ENCODE measurements at places on chromosomes 7 and 10.

DNA sequence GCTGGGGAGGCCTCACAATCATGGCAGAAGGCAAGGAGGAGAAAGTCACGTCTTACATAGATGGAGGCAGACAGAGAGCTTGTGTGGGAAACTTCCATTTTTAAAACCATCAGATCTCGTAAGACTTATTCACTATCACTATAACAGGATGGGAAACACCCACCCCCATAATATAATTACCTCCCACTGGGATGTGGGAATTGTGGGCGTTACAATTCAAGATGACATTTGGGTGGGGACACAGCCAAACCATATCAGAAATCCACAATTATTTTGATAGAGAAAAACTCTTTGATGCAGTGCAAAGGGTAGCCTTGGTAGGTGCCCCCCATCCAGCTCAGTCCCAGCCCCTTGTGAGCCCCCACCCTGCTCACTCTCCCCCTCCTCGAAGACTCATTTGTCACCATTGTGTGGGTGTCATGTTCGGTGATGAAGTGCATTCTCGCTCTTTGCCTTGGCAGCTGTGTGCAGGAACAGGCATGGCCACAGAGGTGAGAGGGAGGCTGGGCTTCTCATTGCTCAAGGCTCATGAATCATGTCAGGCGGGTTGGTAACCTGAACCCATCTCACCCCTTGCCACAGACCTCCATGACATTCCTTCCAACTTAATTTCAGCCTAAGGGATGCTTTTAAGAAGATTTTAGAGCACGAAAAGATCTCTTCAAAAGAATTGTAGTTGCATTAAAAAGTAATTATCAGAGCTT, 75.9 kb downstream of the BUB3 start:
- DNase-seq: no peak

- no peak for DNase-seq
Observed at GRCh38 chr10:100368721-100369120, 21.7 kb downstream of the SCD start.

DNA sequence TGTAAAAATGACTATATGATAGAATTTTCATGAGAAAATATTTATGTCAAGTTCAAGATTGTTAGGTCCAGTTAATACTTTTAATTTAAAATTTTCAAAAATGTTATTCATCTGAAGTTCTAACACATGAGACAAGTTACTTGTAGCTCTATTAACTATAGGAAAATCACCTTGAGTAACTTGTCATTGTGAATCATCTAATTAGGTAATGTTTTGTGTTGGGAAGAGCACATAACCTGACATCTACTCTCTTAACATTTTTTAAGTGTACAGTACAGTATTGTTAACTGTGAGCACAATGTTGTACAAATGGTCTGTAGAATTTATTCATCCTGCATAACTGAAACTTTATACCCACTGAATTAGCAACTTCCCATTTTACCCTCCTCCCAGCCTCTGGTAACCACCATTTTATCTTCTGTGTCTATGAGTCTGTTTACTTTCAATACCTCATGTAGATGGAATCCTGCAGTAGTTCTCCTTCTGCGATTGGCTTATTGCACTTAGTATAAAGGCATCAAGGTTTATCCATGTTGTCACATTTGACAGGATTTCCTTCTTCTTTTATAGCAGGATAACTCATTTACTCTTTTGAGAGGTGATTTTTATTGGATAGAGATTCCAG, 54.6 kb downstream of the ARL4A start:
- DNase-seq: no peak

GRCh38 chr7:99267481-99267840, 5.2 kb upstream of the MYH16 start:
- no peak for DNase-seq

GRCh38 chr7:117143066-117143465, 179.8 kb downstream of the WNT2 start:
- no peak for DNase-seq

- DNase-seq: no peak
Observed at GRCh38 chr7:46811529-46811928, 770.4 kb downstream of the TNS3 start.

DNA sequence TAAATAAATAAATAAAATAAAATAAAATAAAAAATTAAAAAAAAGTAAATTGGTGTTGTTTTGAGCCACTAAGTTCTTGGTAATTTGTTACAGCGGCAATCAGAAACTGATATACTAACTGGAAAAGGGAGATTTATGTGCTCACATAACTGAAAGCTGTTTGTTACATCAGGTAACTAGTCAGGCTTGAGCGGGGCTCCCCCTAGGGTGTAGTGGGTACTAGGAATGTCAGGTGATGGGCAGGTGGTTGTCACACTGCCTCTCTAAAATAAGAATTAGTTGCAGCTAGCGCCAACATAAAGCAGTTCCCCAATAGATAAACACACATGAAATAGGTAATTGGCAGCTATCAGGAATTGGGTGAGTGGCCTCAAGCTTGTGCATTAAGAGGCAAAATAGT, 1336.9 kb downstream of the XPNPEP1 start:
- no peak for DNase-seq

DNA sequence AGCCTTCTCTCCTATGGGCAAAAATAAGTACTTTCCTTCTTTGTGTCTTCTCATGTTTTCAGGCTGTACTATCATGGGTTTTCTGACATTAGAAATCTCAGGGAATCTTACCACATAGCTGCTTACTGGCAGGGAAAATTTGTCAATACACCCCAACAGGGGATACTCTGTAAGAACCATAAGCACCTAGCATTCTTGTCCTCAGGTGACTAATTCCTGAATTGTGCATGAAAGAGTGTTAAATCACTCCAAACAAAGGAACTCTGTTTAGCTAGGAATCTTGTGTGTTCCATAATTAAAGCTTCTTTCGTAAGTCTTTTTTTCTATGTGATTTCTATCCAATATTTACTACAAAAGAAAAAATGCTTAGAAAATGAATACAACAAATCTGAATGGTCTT, 206.7 kb upstream of the POT1 start:
- no peak for DNase-seq

DNA sequence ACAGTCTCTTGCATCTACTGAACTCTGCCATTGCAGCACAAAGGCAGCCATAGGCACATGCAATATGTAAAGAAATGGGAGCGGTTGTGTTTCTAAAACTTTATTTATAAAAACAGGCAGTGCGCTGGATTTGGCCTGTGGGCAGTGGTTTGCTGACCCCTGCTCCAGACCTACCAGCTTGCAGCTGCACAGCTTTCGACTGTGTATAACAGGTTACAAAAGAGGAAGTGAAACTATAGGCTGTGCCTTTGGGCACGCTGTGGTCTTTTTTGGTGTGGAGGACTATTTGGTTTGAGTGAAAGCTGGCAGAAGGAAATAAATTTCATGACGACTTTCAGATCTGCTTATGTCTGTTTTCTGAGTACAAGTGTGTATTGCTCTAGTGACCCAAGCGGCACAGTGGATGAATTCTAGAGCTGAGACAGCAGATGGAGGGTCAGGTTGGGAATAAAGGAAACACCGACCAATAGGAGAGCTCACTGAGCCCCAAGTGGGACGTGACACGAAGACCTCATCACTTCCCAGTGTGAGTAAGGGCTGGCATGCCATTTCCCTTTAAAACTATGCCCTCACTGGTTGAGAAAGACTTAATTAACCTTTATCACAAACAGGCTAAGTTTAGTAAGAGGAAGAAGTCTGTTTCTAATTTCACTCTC, 152.7 kb downstream of the ANK3 start:
- DNase-seq: no peak

GRCh38 chr7:14598978-14599377, 303.6 kb downstream of the DGKB start:
- DNase-seq: no peak

DNA sequence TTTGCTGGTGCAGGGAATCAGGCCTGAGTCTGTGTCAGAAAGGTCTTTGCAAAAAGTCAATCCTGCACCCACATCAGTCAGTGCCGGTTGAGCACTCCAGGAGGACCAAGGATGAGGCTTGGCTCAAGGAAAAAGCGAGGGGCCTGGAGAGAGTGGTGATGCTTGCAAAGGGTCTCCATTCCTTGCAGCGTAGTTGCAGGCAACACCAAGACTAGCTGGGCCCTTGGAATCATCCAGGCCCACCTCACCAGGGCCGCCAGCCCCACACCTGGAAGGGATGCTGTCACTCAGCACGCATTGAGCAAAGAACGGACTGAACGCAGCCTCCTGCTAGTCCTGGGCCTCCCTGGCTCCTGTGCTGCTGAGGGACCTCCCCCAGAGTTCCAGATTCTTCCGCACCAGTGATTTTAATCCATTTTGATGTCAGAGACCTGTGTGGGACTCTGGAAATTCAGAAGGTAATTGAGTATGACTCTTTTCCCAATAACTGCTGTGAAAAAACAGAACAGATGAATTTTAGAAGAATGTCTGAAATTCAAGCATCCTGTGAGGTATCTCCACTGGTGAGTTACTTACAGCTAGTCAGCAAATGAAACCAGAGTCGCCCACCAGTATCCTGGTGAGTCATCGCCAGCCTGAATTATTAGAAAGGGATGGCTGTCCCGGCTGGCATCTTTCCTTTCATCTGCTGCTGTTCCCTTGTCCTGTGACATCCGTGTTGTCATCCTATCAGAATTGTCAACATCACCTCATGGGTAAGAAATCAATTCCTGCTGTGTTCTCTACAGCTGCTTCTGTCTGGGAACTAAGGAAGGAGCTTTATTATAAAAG, 150.8 kb upstream of the NPS start:
- DNase-seq: no peak

- no peak for DNase-seq
Observed at GRCh38 chr7:25124465-25125136, 459 bp downstream of the CYCS start.

DNA sequence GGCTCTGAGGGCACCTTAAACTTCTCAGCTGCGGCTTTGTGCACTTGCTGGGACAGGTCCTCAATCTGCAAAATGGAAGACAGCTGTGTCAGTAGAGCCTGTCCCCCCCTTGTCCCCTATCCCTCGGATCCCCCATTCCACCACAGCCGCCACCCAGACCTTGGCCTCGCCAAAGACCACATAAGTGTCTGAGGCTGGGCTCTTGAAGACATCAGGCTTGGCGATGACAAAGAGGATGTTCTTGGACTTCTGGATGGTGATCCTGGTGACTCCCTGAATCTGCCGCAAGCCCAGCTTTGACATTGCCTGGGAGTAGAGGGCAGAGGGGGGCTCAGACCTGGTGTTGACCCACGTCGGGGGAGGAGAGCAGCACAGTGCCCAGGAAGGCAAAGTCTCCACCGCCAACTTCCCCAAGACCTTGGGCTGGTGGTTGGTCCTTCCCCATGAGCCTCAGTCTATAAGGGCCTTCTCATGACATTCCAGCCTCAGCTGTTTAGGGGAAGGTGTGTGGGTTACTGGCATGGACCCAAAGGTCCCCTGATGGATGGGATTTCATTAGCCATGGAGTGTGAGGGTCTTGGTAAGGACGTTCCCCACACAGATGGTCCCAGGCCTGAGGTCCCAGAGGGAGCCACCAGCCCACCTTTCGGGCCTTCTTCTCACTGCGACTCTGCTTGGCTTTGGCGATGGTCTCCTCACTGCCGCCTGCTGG, 7.7 kb downstream of the NACAD start:
- DNase-seq: no peak

GRCh38 chr10:90999512-91000172, 78.8 kb upstream of the ANKRD1 start:
- no peak for DNase-seq

GRCh38 chr7:3437467-3437866, 136.4 kb downstream of the SDK1 start:
- no peak for DNase-seq

All from activated CD8-positive, alpha-beta memory T cell treated with anti-CD3 and anti-CD28 coated beads for 1 hour (primary cell).